Right atrium auricular region (tissue), 2 donors: ENCODE measurements at places on chromosomes 3 and 15.
A peak's percentile ranks its signal among the peaks of the same experiment; 100 is the strongest.

DNA sequence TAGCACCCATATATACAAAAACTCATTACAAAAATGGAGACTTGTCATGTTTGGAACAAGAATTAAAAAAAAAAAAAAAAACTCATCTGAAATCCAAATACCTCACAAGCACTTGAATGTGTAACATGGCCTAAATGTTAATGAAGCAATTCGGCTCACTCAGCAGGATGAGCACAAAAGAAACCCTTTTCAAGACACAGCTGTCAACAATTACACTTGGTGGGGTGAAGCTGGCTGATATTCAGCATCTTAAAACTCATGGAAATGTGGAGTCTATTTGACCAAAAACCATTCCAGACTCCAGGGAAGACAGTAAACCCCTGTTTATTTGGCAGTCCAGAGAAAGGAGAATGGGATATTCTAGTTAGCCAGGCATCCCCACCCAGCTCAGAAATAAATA, 205.4 kb upstream of the TSC22D2 start:
- DNase-seq: no peak

- DNase-seq: peak; percentile 81
Measured at GRCh38 chr15:74869726-74870407, 3.3 kb downstream of the SCAMP2 start.

GRCh38 chr3:44874308-44874707, at the start of gene TGM4:
TSS of gene TGM4 (plus strand) at chr3:44874608. CDS start at chr3:44874679, 71 bp downstream.
- no peak for DNase-seq

DNA sequence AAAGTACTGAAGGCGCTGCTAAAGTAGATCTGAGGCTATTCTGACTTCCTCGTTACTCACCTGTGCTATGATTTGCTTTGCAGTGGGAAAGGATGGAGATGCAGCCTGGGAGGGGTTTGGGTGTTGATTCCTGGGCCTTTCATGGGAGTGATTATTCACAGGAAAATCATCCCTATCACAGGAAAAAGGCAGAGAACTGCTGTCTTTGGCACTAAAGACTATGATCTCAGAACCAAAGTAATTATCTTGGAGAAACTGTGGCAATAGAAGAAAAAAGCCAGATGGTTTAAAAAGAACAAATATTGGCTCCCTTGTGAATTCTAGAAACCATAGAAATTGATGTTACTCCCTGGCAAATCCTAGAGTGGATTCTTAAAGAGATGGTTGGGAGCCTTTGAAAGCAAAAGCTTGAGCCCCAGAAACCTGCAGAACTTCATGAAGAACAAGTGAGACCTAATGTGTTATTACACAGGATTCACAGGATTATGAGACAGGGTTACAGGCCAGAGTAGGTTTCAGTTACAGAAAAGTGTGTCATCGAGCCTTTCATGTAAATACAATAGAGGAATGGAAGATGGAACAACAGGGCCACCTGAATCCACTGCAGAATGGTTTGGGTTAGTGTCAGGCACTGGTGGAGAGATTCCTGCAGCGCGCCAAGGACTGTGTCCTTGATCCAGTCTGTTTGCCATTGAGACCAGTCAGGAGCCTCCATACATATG, 85.7 kb downstream of the OXNAD1 start:
- DNase-seq: no peak

- no peak for DNase-seq
Measured at GRCh38 chr3:169143506-169143905, 520.0 kb downstream of the MECOM start.

DNA sequence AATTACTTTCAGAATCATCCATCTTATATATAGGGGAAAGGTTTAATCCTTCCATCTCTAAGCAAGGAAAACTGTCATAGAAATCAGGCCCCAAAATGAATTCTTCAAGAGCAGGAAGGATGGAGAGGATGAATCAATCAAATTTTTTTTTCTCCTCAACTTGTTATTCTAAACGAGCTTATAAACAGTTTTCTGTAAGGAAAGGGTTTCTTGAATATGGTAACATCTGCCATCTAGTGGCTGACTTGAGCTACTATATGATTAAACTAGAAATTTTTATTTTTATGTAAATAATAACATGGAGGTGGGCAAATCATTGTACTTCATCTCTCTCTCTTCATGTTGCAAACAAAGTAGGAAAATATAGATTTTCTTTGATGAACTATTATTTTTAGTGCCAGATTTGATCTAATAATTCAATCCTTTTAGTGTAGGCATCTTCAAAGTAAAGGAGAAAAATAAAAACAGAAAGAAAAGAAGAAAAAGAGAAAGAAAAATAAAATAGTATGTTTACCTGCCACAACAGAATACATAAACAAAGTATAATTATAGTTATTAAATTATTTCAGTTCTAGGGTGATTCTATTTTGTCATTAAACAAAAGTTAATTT, 146.6 kb downstream of the SERPINI1 start:
- no peak for DNase-seq

GRCh38 chr15:52791776-52792175, 1.6 kb upstream of the ONECUT1 start:
- no peak for DNase-seq

GRCh38 chr15:64635499-64636495, 139.6 kb downstream of the RBPMS2 start:
- DNase-seq: peak; percentile 69

GRCh38 chr3:106806964-106807363, 570.3 kb upstream of the CCDC54 start:
- DNase-seq: no peak

DNA sequence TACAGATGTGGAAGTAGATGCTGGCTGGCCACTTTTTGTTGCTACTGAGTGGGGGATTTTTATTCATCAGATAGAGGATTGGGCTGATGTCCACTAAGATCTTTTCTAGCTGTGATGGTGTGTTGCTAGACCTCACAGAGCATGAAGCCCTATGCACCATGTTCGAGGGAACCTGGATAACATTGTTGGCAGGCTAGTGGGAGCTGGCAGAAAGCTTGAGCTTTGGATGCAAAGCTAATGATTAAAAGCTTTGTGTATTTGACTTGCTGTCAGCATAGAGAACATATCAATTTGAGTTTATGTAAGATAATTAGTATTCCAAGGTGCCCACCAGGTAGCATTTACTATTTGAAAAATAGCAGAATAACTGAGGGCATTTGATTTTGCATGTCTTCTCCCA, 59.1 kb downstream of the ST6GAL1 start:
- DNase-seq: no peak

DNA sequence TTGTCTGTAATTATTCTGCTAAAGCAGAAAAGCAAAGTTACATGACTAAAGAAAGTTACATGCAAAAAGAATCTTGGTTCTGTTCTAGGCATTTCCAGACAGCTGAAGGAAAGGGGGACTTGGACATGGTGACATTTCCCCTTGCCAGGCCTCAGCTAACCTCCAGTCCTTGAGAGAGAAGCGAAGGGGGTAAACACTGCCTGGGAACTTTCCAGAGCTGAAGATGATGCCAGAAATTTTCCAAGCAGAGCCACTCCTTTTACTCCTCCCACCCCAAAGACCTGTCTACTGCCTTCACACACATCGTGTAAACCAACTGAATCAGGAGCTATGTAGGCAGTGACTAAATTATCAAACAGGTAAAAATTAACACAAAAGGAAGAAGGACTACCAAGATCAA, 5.4 kb downstream of the MEX3B start:
- DNase-seq: no peak

- DNase-seq: no peak
Measured at GRCh38 chr15:63582718-63583426, 14.3 kb upstream of the FBXL22 start.

GRCh38 chr3:57140894-57141293, 24.3 kb downstream of the IL17RD start:
- DNase-seq: no peak

DNA sequence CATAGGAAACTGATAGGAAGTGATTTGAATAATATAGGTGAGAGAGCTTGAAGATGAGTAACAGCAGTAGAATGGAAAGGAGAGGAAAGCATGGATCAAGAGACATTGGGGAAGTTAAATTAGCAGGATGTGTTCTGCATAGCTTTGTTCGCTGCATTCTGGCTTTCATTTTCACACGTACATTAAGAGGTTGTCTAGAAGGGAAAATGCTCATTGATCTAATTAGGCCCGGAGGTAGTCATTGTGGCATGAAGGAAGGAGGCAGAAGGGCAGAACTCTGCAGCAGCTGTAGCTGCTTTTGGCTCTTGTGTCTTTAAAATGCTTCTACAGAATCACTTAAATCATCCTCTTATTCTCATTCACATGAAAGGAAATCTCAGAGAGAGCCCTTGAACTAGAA, 40.3 kb downstream of the KCNAB1 start:
- DNase-seq: no peak
